ENCODE measurements at places on chromosomes 2 and 18.
A peak's percentile ranks its signal among the peaks of the same experiment; 100 is the strongest.

DNA sequence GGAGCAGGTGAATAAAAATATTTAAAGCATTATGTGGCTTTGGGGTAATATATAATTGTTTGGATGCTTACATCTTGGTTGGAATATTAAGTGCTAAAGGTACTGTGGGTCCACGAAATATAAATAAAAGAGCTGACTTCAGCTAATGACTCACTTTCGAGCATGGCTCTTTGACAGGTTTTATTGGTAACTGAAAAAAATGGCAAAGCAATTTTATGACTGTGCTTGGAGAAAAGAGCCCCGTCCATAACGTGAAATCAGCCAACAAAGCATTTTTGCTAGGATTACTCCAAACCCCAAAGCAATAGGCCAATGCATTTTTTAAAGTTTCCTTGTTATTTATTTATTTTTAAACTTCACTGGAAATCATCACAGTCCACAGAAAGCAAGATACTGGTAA, 397.2 kb upstream of the CDH19 start:
- no peak for DNase-seq

DNA sequence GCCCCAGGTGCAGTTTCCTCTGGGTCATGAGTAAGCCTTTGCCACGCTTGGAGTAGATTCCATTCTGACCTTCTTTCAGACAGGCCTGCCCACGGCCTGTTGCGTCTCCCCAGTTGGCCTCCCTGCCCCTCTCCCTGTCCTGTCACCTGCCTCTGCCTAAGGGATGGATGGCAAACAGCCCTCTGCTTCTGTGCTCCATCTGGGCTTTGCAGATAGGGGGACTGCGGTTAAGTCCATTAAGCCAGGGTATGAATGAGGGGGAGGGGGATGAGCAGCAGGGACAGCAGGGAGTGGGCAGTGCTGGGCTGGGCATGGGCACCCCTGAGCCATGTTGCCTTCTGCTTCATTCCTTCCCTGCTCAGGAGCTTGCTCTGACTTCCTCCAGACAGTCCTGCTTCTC, 37.6 kb upstream of the B3GNT7 start:
- no peak for DNase-seq

GRCh38 chr2:230941202-230942180, 16.4 kb upstream of the GPR55 start:
- DNase-seq = no peak

DNA sequence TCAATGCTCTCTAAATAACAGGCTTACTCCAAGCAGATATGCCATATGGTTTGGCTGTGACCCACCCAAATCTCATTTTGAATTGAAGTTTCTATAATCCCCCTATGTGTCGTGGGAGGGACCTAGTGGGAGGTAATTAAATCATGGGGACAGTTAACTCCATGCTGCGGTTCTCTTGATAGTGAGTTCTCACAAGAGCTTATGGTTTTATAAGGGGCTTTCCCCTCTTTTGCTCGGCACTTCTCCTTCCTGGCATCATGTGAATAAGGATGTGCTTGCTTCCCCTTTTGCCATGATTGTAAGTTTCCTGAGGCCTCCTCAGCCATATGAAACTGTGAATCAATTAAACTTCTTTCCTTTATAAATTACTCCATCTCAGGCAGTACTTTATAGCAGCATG, 302.7 kb upstream of the ZC3H15 start:
- DNase-seq = no peak

DNA sequence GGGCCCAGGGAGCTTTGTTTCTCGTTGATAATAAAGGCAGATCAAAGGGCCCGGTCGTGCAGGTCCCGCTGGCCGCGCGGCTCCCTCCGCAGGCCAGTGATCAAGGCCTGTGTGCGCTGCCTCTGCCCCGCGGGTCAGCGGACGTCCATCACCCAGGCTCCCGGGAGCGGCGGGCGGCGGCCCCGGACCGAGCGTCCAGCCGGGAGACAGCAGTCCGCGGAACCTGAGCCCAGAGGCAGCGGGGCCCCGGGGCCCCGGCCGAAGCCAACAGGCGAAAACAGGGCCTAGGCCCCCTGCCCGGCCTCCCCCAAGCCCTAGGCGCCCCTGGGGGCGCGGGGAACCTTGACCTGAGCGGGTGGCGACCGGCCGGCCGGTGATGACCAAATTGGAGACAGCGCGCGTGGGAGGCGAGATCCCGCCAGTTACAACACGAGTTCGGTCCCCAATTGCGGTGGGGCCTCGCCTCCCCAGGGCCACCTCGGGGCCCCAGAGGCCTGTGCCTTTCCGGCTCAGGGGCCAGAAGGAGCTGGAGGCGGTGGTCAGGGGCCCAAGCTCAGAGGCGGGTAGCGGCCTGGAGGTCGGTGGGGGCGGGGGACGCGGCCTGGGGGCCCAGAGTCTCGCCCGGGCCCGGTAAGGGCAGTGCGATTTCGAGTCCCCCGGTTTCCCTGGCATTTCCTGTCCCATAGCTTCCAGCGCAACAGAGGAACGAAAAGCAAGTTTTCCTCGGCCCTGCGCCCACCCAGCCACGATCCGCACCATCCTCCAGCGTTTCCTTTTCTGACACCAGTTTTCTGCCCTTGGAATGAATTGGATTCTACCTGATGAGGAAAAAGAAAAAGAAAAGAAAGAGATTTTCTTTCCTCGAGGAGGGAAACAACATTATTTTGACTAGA, 5.9 kb downstream of the SP9 start:
- no peak for DNase-seq

GRCh38 chr18:62611453-62612288, 88.8 kb downstream of the ZCCHC2 start:
- DNase-seq = no peak

DNA sequence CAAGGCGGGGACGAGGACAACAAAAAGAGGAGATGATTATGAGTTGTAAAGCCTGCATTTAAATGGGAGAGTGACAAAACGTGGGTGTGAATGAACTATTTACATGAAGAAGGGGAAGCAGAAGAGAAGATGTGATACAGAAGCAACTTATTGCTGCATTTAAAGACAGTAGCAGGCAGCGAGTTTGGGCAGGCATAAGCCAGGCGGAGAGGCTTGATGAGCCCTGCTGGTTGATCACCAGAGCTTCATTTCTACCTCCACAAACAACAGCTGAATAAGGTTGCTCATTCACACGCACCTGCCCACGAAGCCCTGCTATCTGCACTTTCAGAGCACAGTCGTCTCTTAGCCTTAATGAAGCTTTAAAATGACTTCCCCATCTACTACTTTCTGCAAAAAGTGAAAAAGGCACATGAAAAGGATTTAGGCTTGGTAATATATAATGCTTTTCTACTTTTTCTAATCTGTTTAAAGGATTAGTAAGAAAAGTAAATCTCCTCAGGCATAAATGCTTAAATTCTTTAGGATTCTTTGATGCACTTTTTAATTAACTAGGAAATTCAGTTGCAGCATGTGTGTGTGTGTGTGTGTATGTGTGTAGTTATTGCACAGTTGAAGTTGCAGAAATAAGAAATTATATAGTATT, 3.1 kb downstream of the SLC38A11 start:
- no peak for DNase-seq

- DNase-seq = no peak
Measured at GRCh38 chr2:160516547-160517365, 23.1 kb upstream of the RBMS1 start.

- DNase-seq = no peak
Measured at GRCh38 chr2:76197842-76198448, 487.2 kb upstream of the GCFC2 start.

- no peak for DNase-seq
Measured at GRCh38 chr18:73683409-73684238, 464.0 kb downstream of the FBXO15 start.

- DNase-seq = no peak
Measured at GRCh38 chr2:132789066-132789465, 119.1 kb upstream of the LYPD1 start.

DNA sequence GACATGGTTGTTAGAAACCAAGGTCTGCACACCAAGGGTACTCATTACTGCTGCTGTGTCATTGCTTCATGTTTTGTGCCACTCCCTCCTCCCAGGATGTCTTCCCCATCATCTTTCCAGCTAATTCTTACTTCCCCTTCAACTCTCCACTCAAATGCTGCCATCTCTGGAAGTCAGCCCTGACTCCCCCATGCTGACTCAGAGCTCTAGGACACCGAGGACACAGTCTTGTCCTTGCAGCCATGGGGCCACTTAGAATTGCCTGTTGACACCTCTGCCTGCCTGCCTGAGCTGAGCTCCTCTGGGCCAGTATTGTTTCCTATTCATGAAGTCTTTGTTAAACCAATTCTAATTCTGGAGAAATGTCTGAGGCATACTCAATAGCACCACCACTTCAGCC, 100.2 kb downstream of the GYPC start:
- no peak for DNase-seq

- DNase-seq = no peak
Measured at GRCh38 chr2:128282976-128283810, 35.5 kb downstream of the HS6ST1 start.

GRCh38 chr2:58304843-58305242, 63.7 kb upstream of the FANCL start:
- DNase-seq = no peak

DNA sequence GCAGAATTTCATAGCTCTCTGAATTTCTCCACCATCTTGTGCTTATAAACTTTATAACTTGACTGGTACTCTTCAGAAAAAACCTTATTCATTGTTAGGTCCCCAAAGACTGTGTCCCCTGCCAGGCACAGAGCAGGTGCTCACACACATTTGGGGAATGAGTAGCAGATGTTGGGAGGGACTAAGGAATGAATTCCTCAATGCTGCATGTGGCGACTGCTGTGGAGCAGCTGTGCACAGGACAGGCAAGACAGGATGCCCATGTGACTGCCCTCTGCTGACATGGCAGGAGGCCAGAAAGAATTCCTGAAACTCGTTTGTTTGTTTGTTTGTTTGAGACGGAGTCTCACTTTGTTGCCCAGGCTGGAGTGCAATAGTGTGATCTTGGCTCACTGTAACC, 122.3 kb upstream of the ITGA6 start:
- DNase-seq = no peak

DNA sequence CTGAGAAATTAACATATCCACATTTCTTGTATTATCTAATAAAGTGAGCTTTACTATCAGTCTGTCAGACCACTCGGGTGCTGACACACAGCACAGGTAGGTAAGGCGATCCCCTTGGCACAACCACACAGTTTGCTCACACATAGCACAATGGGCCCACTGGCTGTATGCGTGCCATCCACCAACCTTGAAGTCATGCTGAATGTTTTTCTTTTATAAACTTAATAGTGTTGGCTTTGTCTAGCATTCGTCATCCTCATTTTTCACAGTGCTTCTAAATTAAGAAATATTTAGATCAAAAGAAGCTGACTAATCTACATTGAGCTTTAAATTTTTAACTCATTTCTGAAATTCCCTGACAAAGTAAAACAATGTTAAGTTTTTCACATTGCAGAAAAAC, 50.0 kb upstream of the PAPOLG start:
- no peak for DNase-seq

- peak; percentile 32 for DNase-seq
Measured at GRCh38 chr2:44836174-44836573, 105.3 kb upstream of the SIX3 start.

GRCh38 chr2:43810452-43810851, 28.2 kb downstream of the ABCG5 start:
- no peak for DNase-seq

DNA sequence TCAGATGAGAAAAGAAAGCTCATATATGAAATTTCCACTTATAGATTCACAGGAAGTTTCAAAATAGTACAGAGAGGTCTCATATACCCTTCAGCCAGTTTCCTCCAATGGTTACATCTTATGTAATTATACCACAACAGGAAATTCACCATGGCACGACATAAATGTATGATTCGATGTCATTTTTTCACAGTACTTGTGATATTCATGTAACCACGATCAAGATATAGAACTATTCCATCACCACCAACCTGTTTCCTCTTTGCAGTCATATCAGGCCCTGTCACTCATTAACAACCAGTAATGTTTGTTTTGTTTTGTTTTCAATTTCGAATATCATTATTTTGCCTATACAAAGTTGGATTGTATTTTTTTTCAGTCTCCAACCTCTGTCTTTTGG, 314.3 kb upstream of the POU3F3 start:
- no peak for DNase-seq

GRCh38 chr2:231483398-231484329, 19.4 kb upstream of the NCL start:
- DNase-seq = no peak

Measured in activated CD4-positive, alpha-beta T cell treated with anti-CD3 and anti-CD28 coated beads for 24 hours (primary cell).